HuH-7.5 (cell line): ENCODE measurements at places on chromosomes 6 and 20.

DNA sequence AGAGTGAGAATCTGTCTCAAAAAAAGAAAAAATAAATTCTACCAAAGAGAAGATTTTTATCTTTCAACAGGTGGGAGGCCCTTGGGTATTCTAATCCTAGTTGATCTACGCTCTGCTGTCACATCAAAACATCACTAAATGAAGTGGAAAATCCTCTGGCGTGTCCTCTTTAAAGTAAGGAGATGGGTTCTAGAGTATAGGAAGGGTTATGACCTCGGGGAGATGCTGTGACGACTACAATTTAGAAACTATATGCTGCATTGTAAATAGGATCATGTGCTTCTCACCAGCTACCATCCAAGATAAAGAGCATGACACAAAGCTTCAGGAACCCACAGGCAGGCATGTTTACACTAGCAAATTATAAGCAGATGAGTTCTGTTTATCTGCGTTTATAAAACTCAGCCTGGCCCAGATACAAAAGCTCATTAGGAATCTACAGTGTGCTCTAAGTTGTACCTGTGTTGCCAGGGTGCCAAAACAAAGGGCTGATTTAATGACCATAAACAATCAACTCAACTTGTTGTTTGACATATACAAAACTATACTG, 197.1 kb upstream of the PLN start:
- no peak for DNase-seq

DNA sequence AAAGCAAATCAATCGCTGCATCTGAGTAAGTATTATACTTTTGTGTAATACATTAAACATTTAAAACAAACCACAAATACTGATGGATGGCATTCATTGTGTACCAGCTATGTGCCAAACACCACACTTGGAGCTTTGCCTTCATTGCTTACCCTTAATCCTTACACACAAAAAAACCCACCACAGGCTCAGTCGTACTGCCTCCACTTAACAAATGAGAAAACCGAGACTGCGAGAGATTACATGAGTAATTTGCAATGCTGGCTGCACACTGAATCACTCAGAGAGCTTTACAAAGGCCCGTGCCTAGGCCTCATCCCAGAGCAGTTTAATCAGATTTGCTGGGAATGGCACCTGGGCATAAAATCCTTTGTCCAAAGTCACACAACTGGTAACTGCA, 130.5 kb downstream of the EDN1 start:
- no peak for DNase-seq

GRCh38 chr6:115460913-115461312, 599.8 kb downstream of the FRK start:
- DNase-seq = no peak

- DNase-seq = no peak
These were observed 3.5 kb downstream of the C6orf132 start for GRCh38 chr6:42138630-42139619.

GRCh38 chr20:19047040-19047950, 165.1 kb upstream of the SLC24A3 start:
- no peak for DNase-seq

DNA sequence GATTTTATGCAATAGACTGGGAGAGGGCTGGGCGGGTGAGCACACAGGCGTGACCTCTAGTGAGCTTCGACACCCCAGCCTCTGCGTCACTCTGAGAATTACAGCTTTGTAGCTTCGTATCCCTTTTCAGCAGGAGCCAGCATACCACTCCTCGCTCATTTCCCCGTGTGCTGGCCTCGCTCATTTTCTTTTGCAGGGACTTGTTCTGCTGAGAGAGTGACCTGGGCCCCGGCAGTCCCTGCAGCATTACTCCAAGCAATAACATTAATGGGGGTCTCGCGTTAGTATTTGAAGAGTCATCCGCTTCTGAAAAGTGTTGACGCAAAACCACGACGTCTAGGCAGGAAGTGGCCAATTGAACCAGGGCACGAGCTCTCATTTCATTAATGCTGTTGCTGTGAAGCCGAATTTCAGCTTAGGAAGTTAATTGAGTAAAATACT, 193.7 kb downstream of the QKI start:
- no peak for DNase-seq

DNA sequence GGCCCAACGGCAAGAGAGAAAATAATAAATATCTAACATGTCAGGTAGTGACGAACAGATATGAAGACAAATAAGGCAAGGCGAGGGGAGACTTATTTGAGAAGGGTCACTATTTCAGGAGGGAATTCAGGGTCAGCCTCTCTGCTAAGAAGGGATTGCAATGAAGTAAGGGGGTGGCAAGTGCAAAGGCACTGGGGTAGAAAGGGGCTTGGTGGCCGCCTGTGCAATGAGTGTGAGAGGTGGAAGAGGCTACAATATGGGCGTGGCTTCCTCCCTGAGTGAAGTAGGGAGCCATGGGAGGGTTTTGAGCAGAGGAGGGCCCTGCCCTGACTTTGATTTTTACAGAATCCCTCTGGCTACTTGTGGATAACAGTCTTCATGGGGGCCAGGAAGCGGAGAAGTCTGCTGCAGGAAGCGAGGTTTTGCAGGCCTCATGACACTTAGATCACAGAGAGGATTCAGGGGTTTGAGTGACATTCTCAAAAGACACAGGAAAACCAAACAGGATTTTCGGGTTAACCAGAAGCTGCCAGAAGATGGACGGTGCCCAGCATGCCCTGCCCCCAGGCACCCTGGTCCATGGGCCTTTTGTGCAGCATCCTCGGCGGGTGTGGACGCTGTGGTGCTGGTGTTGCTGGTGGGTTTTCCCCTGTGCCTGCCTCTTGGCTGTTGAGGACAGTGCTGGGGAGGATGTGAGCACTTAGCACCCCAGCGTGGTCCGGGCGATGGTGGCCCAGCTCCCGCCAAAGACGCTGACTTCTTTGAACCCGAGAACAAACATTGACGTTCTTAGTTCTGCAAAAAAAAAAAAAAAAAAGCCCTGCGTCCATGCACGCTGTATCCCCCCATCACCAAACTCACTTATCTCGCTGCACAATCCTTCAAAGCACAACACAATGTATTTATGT, 124.2 kb upstream of the PTPN1 start:
- no peak for DNase-seq

DNA sequence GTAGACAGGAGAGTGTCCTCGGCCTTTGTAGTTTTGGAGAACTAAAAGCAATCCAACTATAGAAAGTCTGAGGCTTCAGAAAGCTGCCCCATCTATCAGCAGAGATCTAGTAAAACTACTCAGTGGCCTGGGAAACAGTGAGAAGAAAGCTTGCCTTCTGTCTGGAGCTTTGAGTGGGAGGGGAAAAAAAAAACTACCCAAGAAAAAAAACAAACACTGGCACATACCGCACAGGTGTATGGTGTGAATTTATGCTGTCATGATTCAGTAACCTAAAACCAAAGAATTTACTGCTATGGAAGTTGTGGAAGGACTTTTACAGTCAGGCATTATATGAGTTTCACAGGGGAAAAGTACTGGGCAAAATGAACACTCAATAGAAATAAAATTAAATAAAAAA, 280.5 kb downstream of the ADGRB3 start:
- no peak for DNase-seq

DNA sequence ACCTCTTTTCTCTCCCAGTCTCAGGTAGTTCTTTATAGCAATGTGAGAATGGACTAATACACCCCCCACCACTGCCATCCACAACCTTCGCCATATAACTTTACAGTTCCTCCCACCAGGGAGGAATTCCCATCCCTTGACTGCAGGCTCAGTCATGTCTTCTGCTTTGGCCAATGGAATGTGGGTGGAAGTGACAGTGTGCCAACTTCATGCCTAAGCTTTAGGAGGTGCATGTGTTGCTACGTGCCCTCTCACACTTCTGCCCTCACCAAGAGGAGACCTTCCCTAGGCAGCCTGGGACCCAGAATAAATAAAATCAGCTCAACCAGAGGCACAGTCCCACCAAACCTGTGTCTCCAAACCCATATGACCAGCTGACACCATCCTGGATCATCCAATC, 33.0 kb upstream of the LRRN4 start:
- no peak for DNase-seq

DNA sequence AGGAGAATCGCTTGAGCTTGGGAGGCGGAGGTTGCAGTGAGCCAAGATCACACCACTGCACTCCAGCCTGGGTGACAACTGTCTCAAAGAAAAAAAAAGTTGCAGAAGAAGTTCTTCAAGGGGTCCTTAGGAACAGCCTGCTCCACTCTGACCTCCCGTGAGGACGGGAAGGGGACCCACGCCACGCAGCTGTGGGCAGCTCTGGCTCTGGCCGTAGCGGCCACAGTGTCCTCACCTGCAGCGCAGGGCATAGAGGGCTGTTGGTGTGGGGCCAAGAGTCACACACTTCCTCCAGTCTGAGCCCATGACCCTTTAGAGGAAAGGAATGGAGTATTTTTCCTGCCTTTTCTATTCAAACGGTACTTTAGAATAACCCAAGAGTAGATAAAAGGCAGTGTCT, 5.4 kb downstream of the NTSR1 start:
- DNase-seq = no peak

DNA sequence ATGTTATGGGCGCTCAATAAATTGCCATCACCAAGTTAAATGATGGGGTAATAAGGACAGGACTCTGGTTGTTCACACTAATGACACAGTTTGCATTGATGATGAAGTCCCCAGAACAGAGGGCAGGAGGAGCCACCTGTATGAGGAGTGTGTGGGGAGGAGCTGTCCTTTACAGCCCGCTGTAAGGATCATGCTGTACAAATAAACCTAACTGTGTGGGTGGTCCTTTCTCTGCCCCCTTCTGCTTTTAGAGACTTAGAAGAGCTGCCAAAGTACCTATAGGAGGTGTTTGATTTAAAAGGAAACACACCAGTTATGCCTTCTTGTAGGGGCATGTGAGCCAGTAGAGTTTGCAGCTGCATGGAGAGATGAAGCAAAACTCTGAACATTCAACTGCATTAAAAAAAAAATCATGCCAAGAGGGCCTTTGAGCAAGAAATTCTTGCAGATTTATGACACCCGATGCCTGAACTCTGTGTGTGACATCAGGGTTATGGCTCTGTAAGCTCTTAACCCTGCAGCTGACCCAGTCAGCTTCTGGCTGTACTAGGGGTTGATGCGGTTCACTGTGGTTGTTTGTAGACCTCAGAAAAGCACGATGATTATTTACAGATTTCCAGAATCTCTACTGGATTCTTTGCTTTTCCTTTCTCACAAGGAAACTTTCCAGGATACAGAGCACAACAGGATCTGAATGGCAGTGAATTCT, 67.4 kb downstream of the UST start:
- DNase-seq = no peak

- no peak for DNase-seq
These were observed at the start of gene HCK for GRCh38 chr20:32052090-32052777. TSS of gene HCK (plus strand) at chr20:32052242.

DNA sequence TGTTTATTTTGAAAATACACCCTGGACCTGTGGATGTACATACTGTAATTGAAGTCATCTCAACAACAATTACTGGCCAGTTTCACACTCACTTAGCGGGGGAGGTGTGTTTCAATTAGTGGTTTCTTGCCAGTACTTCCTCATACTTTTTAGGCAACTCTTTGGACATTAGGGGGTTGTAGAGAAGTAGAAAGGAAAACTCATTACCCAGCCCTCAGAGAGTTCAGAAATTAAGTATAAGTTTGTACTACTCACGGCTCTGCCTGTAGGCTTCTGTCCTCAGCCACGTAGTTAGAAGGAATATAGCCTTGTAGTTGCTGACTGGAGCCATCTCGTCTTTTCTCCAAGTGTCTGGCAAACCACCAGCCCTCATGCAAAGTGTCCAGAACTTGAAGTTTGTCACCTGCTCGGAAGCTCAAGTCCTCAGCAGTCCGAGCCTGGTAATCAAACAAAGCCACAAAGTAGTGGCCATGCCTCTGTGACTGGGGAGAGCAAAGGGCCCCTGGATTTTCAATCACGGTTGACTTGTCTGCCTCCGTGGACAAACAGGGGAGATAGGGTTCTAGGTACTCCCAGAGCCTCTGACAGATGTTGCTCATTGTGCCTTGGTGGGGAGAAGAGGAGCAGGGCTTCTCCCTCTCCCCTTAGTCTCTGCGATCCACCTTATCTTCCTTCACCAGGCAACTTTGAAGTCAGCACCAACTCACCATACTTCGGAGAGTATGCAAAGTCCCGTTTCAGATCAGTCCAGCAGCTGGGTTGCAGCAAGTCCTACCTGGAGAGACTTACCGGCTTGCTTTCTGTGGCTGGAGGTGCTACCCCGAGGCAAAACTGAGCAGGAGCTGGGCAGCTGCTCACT, 749 bp downstream of the FRK start:
- no peak for DNase-seq

DNA sequence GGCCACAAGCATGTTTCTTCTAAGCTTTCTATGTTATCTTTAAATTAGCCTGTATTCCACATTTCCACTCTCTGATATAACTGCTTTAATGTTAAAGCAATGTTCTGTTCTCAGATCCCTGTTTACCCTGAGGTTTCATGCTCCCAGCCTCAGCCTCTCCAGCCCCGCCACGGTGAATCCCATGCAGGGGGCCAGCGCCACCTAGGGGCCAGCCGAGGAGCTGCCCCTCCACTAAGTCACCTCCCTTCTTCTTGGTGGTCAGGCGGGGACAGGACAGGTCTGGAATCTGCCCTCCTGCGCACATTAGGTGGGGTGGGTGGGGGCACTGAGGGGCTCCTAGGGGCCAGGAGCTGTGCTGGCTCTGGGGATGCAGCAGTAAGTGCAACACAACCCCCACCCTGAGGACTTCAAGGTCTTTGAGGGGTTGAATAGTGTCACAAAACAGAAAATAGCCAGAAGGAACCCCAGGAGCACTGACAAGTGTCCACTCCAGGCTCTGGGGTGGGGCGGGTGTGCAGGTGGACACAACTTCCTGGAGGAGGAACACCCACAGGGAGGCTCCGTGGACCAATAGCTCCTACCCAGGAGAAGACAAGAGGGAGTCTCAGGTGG, 61.6 kb downstream of the RAB44 start:
- DNase-seq = peak; percentile 87

DNA sequence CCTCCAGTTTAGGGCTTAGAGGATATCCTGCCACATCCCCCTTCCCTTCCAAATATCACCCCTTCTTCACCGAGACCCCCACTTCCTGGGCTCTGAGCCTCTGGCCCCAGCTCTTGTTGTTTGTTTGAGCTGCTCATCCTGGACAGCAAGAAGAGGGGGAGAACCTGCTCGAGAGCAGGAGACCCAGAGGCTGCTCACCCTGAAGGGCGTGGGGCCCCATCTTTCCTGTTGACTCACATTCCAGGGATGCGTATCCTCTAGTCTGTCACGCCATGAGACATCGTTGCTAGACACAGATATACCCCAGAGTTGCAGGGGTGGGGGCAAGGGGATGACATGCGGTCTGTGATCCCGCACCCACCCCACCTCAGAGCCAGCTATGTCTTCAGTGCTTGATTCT, 5.7 kb upstream of the TNXB start:
- no peak for DNase-seq

DNA sequence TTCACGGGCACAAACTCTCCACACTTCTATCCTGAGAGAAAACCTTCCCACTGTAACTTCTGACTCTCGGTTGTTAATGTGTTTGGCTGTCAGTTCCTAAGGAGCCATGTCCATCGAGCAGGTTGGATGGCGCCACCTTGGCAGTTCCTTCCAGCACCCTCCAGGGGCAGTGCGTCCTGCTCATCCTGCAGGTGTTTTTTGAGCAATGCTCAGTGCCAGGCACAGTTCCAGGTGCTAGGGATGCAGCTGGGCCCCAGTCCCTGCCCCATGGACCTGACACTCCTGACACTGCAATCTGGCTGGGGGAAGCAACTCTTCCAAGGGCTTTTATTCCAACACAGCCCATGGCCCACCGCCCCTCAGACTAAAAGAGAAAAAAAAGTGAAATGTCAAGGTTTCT, 376.4 kb downstream of the PREX1 start:
- DNase-seq = no peak
